Fibroblast of skin of left biceps (primary cell): ENCODE measurements at places on chromosomes 1 and 21.
A peak's percentile ranks its signal among the peaks of the same experiment; 100 is the strongest.

DNA sequence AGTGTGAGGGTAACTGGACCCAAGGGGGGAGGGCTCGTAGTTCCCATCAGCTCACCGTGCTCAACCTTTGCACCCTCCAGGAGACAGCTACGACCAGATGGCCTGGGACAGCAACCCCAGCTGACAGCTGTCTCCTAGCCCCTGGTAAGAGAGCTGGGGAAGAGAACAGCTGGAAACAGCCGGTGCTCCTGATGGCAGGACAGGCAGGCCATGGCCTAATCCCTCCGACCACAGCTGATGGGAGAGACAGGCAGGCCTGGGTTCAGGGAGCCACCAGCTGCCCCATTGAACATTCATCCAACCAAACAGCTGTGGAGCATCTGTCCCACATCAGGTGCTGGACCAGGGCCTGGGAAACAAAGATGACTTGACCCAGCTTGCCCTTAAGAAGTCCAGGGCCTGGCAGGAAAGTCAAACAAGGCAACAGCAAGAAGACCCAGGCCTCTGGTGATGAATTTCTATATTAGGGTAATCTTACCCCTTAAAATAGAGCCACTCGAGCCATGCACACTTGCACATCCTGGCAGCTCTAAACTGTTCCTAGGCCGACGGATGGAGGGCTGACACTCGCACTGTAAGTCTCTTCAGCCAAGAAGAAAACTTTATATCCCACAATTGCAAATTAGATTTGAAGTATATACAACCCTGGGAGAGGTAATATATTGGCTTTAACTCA lies 12.2 kb downstream of the OLFML2B start:
- DNase-seq, result no peak

- no peak for DNase-seq
Observed at GRCh38 chr1:88376421-88376820, 307.7 kb upstream of the PKN2 start.

DNA sequence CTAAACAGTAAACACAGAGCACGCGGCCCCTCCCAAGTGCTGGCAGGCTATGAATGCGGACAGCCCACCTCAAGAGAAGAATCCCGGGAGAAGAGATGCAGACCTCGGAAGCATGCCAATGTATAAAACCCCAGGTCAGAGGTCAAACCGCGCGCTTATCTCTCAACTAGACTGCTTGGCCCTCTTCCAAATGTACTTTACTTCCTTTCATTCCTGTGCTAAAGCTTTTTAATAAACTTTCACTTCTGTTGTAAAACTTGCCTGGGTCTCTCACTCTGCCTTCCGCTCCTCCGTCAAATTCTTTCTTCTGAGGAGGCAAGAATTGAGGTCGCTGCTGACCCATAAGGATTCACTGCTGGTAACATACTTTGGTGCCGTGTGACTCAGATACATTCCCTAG lies 216.0 kb downstream of the S1PR1 start:
- DNase-seq, result no peak

- DNase-seq, result no peak
Observed at GRCh38 chr1:167533851-167534300, 15.5 kb upstream of the CD247 start.

DNA sequence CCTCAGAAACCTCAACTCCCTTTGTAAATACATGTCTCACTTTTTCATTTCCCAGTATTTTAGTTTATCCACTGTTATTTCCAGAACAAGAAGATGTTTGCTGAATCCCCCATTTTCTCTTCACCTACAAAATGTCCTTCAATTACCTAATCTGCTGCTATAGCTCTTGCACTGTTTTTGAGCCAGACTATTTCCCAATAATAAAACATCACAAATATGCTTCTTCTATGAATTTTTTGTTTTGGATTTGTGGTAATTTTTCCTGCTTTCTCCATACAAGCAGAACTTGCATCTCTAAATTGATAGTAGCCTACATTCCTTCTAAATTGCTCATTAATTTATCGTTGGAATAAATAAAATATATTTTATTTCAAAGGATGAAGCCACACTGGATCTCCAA lies 199.6 kb upstream of the C1orf87 start:
- no peak for DNase-seq

- no peak for DNase-seq
Observed at GRCh38 chr1:238408737-238409136, 518.0 kb upstream of the ZP4 start.

DNA sequence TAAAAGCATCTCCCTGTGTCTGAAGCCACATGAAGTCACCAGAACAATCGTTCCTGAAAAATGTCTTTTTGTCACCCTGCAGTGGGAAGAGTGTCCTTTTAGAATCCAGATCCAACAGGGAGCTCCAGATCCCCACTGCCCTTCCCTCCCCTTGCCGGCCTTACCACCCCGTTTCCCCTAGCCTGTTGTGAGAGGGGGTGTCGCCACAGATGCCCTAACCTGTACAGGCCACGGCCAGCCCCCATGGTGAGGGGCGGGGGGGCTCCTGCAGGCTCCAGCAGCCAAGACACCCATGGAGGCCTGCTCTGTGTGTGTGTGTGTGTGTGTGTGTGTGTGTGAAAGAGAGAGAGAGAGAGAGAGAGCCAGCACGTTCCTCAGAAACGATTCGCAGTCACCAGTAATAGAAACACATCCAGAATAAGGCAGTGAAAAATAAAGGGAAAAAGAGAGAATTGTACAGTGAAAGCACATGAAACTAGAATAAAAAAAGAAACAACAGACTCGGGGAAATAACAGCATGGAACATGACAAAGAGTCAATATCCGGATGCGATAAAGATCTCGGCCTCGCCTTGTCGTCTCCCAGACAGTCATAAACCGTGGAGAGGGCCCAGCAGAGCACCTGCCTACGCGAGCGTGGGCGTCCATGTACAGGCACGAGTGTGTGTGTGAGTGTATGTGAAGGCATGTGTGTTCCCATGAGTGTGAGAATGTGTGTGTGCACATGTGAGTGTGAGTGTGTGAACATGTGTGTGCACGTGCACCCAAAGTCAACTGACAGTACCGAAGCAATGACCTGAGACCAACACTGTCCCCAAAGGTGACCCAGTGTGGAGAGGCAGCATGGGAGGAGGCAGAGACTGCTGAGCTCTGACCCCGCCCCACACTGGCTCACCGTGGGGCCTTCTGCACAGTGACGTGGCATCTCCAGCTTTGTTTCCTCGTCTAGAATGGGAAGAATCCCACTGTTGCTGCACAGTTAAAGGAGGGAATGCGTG lies 303.8 kb downstream of the NPHP4 start:
- DNase-seq, result no peak

DNA sequence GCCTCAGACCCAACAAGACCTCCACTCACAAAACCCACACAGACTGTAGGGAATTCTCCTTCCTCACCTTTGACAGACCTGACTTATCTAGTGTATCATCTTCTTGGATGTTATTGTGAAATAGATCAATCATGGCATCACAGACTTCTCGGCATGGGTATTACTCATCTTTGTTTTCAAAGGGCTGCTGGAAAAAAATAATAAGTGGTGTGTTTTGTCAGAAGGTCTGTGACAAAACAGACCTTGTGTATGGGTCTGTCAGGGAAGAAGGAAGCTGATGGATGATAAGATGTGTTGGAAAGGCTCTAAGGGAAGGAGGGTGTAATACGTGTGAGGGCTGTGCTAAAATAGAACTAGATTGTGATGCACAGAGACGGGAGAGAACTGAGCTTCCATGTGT lies 13.9 kb upstream of the S100A7 start:
- DNase-seq, result no peak

DNA sequence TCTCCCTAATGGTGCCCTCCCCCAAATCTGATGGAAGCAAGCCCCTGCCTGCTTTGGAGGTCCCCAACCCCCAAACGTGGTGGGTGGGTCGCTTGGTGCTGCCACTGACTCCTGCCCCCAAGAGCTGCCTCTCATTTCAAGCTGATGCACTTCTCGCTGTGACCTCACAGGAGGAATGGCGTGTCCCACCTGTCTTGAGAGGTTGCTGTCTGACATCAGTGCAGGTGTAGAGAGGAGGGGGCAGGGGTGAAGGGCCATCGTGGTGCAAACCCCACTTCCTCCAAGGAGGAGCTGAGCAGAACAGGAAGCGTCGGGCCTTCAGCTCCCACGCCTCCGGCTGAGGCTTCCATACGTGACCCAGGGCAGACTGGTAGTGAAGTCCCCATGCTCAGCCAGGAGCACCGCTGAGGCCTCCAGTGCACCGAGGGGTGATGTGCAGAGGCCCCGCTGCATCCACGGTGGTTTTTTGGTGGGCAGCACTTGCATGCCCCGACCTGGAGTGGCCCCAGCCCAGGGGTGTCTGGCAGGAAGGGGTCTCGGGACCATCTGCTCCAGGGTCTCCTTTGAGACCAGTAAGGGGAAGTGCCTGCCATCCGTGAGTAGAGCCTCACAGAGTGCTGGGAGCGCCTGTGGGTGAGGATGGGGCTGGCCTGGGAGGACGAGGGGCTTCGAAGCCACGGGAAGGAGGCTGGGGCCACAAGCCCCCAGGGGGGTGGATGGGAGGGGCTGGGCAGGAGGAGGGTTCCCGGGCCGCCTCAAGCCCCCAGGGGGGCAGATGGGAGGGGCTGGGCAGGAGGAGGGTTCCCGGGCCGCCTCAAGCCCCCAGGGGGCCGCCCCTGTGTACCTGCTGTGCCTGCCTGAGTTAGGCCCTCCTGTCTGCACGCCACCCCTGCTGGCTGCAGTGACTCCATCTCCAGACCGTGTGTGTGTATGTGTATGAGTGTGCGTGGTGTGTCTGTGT lies 39.8 kb downstream of the WDR4 start:
- no peak for DNase-seq

GRCh38 chr1:76279101-76279748 lies 204.7 kb downstream of the ST6GALNAC3 start:
- DNase-seq, result no peak

- no peak for DNase-seq
Observed at GRCh38 chr1:226706684-226707083, 32.4 kb downstream of the ITPKB start.

DNA sequence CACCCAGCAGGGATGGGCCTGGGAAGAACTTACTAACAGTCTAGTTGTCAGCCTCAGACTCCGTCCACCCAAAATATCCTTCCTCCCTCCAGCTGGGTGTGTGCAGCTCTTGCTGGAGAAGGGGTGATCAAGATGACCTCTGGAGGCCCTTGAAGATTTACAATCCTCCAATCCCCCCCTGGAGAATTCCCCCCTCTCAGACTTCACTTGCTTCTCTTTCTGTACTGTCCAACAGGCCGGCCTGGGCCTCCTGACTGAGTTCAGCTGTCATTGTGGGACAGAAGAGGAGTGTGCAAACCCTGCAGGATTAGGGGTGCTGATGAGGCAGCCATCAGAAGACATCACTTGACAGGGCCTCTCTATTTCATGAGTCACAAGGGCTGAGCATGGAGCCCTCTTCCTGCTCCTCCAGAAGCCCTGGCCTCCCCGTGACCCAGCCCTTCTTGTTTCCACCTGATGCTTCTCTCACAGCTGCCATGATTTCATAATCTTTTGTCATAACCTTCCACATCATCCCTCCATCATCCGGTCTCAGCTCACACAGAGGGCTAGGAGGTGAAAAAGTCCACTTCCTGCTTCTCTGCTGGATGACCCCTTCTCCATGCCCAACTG lies 17.5 kb upstream of the IGFN1 start:
- DNase-seq, result no peak

- no peak for DNase-seq
Observed at GRCh38 chr1:60331647-60332046, 258.1 kb upstream of the C1orf87 start.

DNA sequence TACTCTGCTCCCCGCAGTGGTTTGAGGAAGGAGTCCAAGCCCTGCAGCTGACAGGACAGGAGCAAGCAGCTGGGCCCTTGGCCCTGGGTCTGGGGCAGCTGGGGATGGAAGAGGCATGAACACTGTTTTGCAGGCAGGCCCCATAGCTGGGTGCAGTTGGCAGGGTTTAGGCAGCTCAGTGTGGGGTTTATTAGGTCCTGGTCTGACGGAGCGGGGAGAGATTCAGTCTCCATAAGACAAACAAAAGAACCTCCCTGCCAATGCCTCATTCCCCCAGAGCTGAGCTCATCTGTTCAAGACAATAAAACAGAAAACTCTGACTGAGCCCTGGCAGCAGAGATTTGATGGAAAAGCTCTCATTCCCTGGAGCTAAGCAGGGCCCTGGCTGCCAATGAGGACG lies 37.3 kb downstream of the OLFML2B start:
- no peak for DNase-seq

- no peak for DNase-seq
Observed at GRCh38 chr1:248792342-248792741, 33.4 kb downstream of the SH3BP5L start.

DNA sequence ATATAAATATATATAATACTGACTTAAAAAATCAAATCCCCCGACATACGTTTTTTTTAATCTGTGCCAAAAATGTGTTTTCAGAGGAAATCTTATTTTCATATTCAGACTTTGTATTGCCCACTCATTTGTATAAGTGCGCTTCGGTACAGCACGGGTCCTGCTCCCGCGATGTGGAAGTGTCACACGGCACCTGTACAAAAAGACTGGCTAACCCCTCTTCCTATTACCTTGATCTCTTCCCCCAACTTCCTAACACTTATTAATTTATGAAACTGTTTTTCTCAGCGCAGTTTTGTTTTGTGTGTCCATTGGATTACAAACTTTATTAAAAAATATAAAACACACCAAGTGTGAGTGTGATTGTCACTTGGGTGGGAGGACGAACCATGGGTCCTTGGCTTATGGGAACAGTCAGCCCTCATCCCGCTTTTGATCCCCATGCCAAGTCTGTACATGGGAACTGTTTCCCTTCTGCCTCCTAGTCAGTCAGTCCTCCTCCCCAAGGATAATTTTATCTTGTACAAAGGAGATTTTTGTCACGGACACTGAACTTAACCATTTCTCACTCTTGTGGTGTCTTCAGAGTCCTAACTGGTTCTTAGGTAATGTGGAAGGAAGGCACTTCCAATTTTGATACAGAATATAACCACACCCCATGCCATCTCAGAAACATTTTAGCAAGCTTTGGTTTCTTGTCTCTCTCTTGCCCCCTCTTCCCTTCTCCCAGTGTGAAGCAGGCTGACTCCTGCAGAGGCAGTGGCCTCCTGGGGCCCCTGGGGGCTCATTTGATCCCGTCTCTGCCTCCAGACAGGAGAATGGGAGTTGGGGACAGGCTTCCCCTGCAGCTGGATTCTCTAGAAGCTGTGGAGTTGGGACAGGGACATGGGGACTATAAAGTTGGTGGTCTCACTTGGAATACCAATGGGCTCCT lies 35.5 kb downstream of the ZBTB17 start:
- DNase-seq, result no peak

GRCh38 chr1:94463765-94464330 lies 45.7 kb downstream of the ABCD3 start:
- peak; percentile 20 for DNase-seq

- DNase-seq, result no peak
Observed at GRCh38 chr1:202112859-202113689, 9.6 kb upstream of the GPR37L1 start.

DNA sequence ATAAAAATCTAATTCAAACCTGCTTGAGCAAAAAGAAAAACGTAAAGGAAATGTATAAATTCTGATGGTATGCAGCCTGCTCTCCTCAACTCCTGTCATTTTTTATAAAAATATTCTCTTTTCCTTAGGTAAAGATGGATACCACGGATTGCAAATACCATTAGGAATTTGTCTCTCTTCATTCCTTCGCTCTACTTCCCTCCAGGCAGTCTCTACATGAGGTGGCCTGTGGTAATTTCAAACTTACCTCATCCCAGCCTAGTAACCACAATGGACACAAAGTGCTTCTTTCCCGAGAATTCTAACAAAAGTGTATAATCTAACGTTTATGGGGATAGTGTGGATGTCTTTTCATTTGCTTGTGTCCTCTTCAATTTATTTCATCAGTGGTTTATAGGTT lies 239.5 kb upstream of the LRRC7 start:
- DNase-seq, result no peak
